Endothelial cell (in vitro differentiated cells): ENCODE measurements at places on chromosomes 3 and 15.

- DNase-seq = peak; percentile 44
Measured at GRCh38 chr3:50246517-50246954, 10.5 kb downstream of the GNAI2 start.

DNA sequence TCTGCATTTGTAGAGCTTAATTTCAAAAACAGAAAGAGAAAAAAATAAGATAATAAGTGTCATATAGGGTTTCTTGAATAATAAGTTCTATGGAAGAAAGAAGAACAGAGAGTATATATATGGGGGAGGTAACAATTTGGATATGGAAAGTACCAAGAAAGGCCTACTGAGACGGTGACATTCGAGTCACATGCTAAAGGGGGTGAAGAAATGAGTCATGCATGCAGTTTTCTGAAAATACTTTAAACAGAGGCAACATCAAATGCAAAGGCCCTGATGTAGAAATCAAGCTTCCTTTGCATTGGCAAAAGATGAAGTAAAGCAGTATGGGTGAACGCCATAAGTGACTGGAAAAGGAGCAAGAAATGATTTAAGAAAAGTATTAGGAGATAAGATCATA, 371.6 kb upstream of the ZNF385D start:
- no peak for DNase-seq

GRCh38 chr15:35540885-35541284, 5.1 kb downstream of the DPH6 start:
- DNase-seq = no peak

DNA sequence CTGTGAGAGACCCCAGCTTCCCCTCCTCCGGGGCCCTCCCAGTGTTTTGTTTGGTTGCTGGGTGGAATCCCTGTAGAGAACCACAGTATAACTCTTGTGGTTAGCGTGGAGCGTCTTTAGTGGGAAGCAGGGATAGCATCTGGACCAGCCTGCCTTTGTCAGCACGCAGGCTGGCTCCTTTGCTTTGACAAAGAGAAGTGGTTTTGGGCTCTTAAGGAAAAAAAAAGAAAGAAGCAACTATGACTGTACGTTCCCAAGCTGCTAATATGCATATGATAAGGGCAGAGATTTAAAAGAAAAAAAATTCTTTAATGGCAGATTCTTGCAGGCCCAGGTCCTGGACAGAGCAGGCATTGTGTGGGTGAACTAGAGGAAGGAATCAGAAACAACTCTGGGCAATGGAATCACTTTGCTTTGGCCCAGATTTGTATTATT, 340.8 kb upstream of the CTDSPL start:
- DNase-seq = no peak

- DNase-seq = no peak
Measured at GRCh38 chr3:82078246-82078645, 316.8 kb upstream of the GBE1 start.

DNA sequence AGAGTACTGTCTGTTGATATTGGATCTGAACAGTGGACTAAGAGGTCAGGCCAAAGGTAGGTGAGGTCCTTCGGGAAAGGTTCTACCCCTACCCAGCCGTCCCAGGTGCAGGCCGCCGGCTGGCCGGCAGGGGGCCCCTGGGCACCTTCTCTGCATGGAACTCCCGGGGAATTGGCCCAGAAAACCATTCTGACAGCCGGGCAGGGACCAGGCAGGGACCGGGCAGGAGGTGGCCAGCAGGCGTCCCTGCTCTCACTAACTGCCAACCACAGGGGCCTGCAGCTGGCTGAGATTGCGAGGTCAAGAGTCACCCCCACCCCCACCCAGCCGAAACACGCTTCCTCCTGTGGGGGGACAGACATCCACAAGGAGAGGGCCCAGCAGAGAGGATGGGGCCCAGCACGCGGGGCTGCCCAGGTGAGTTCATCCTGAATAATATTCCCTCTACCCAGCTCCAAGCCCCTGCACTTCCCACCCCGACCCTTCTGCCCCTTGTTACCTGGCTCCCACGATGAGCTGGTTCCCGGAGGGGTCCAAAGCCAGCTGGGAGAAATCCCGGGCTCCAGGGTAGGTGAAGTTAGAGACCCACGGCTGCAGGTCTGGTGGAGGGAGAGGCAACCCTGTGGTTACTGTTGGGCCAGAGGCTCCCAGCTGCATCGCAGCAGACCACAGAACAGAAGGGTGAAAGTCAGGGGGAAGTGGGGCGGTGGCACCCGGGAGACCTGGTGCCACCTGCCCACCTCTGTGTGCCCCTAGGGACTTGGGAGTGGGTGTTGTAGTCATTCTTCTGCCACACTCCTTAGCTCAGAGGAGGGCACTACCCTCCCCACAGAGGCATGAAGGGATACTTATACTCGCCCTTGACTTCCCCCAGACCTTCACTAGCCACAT, 84.4 kb downstream of the SEMA5B start:
- DNase-seq = peak; percentile 95

- no peak for DNase-seq
Measured at GRCh38 chr3:193621127-193621526, 28.1 kb downstream of the OPA1 start.

GRCh38 chr3:125960456-125961288, 8.3 kb upstream of the ROPN1B start:
- DNase-seq = no peak
